ENCODE measurements at places on chromosomes 6 and 20.

DNA sequence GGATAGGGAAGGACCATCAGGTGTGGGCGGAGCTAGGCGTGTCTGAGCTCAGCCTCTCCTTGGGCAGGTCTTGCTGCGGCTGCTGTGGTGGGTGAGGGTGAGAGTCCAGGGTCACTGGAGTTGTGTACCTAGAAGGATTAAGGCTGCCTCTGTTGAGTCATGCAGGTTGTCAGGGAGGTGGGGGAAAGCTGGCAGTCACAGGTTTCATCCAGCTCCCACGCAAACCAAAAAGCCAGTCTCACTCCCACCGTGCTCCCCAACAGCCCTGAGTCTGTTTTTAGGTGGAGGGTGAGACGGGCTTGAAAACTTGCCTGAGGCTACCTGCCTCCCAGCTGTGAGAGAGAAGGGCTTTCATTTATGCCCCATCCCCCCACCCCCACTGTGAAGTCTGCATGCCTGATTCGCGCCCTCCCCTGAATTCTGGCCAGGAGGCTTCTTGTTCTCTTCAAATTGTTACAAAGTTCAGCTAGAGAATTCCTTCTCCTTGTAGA lies 161.5 kb downstream of the MYLK4 start:
- no peak for DNase-seq

DNA sequence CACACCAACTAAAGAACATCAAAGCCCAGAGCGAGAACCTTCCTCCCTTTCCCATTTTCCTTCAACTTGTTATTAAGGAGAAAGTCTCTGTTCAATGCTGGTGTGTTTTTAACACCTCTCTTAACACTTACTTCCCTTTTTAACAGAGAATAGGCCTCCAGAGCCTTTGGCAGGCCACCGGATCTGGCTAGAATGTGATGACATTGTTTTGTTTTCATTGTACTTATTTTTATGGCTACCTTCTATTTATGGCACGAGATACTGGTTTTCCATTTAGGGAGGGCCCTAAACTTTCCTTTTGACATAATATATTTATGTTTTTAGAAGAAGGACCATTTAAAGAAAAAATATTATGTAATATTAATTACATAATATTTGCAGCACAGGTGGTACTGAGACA lies 21.6 kb downstream of the TCF15 start:
- no peak for DNase-seq

GRCh38 chr6:48369100-48369499 lies 258.1 kb upstream of the PTCHD4 start:
- no peak for DNase-seq

DNA sequence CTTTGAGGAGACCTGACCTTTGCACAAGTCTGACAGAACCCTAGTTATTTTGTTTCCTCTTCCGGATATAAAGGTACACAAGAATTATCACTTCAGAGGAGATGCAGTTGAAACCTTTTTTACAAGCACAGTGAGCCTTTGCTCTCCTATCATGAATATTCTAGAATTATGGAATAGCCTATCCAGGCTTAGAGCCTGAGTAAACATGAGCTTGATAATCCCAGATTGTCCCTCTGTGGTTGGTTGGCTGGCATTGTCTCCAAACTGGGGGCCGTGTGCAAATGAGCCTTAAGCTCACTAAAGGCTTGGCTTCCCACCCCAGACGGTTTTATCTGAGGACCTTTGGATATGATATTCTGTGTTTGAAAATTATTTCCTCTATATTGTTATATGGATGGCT lies 32.0 kb downstream of the BTBD3 start:
- DNase-seq = no peak

DNA sequence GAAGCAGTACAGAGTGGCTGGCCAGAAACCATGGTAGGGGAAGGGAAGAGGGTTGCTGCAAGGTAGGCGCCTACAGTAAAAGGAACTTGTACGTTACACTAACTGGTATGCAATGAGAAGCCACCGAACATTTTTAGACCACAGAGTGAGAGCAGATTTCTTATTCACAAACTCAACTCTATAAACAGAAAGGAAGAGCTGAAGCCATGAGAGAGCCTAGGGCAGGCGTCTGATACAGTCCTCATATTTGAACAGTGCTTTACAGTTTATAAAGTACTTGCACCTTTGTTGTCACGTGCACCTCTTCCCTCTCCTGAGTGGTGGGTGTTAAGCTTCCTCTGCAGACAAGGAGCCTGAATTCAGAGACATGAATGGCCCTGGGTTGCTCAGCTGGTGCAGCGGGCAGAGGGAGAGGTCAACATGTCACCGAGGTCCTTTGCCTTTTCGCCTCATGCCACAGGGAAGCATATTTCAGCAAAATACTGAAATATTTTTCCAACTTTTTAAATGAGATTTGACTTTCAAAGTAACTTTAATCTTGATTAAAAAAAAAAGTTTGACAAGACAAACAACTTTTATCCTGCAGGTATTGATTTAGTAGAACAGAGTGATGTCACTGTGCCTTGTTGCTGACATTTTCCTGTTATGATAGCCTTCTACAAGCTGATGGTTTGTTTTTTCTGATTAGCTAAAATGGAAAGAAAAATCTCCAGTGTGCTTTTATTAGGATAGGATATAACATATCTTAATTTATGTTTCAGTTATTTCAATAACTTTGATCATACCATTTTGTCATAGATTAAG lies 23.8 kb downstream of the UST start:
- DNase-seq = no peak

DNA sequence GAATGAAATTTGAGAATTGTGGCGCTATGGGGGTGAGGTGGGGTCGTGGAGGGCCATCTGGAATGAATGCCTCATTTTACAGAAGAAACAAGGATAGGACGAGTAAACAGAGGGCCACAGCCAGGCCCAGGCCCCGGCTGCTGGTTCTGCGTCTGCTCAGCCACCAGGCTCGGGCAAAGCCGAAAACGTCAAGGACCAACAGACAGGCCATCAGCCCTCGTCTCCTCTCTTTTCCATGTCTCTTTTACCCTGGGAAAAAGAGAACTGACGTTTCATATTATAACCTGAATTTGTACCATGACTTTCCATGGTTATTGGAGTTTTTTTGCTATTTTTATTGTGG lies 212.4 kb upstream of the ARID1B start:
- no peak for DNase-seq

- DNase-seq = no peak
Observed at GRCh38 chr20:13024596-13024995, 15.8 kb downstream of the SPTLC3 start.

- no peak for DNase-seq
Observed at GRCh38 chr20:45229264-45230056, 8.3 kb downstream of the SEMG2 start.

DNA sequence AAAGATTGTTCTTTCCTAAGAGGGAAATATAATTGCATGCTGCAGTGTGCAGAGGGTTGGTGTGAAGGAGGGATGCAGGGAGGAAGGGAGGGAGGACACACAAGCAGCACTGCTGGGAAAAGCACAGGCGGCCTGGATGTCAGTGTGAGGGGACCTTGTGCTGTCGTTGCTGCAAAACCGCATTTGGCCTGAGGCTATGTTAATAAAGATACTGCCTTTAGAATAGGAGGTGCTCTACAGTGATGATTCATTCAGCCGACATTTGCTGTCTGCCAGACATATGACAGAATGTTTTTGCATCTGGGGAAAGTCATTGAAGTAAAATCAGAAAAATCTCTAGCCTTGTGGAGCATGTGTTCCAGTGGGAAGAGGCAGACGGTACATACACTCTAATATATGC lies 50.5 kb upstream of the TRIM26 start:
- no peak for DNase-seq

DNA sequence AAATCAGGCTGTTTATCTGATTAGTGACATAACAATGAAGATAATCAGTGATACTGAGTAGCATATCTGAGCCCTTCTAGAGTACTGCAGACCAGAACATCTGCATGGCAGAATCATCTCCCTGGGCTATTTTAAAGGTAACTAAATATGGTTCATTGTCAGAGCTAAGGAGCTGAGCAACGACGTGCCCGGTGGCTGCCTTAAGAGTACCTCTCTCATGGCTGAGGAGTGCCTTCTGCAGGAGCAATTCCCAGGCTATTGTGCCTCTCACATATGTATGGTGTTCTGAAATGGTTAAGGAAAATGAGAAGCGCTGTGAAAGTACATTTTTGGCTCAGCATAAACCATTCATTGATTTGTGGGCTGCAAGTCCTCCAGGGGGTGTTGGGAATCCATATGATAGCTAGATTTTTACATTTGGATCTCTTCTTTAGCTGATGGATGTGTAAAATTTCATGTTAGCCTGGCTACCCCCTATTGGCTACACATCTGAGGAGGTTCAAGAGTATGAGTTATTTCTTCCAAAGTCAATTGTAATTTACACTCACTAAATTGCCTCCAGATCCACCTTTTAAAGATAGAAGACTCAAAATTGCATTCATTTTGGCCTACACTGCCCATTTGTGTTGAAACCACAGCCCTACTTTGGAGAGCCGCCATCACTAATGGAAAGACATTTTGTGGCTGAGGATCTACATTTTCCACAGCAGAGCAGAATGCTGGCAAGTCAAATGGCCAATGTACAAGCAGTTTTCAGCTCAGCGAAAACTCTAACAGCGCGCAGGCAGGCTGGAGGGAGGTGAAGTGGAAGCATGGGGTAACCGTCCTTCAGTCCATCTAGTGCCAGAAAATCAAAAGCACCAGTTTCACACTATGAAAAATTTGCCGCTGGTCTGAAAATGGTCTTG lies 198.0 kb downstream of the SIM1 start:
- no peak for DNase-seq

- no peak for DNase-seq
Observed at GRCh38 chr20:17568045-17568788, 1.7 kb upstream of the DSTN start.

DNA sequence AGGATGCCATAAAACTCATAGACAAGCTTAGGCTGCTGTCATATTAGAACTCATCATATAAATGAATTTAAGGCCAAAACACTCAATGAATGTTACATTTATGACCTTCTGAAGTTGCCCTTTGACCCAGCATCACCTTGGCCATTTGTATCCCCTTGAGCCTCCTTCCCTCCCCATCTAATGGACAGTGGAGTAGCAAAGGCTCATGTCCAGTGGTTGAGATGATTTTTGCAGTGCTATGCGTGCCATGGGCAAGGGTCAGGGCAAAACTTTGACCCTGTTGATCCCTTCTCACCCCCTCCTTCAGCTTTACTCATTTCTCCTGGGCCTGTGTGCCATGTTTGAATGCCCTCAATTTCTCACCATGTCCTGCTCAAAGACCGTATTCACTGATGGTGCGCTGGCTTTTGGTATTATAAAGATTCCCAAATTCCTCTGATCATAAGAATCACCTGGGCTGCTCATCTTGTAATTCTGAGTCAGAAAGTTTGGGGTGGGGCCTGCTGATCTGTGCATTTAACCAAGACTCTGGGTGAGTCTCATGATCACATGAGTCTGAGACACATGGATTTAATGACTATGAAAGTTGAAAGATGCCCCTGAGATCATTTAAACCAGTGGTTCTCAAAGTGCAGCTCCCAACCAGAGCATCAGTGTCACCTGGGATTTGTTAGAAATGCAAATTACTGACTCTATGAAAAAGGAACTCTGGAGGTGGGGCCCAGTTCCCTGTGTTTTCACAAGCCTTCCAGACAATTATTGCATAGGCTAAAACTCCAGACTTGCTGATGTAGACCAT lies 57.5 kb upstream of the IL20RA start:
- DNase-seq = no peak

GRCh38 chr6:154950979-154951344 lies 44.2 kb upstream of the TIAM2 start:
- no peak for DNase-seq

DNA sequence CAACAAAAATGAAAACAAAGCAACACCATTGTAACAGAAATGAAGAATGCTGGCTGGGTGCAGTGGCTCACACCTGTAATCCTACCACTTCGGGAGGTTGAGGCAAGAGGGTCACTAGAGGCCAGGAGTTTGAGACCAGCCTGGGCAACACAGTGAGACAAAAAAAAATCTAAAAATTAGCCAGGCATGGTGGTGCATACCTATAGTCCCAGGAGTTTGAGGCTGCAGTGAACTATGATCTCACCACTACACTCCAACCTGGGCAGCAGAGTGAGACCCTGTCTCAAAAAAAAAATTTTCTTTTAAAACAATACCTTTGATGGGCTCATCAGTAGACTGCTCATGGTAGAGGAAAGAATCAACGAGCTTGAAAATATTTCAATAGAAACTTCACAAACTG lies 18.5 kb downstream of the NINL start:
- no peak for DNase-seq

GRCh38 chr20:39268981-39269461 lies 306.9 kb downstream of the DHX35 start:
- DNase-seq = no peak

- no peak for DNase-seq
Observed at GRCh38 chr6:163745536-163746400, 331.2 kb downstream of the QKI start.

GRCh38 chr6:26351544-26351953 lies 13.4 kb upstream of the BTN3A2 start:
- no peak for DNase-seq

DNA sequence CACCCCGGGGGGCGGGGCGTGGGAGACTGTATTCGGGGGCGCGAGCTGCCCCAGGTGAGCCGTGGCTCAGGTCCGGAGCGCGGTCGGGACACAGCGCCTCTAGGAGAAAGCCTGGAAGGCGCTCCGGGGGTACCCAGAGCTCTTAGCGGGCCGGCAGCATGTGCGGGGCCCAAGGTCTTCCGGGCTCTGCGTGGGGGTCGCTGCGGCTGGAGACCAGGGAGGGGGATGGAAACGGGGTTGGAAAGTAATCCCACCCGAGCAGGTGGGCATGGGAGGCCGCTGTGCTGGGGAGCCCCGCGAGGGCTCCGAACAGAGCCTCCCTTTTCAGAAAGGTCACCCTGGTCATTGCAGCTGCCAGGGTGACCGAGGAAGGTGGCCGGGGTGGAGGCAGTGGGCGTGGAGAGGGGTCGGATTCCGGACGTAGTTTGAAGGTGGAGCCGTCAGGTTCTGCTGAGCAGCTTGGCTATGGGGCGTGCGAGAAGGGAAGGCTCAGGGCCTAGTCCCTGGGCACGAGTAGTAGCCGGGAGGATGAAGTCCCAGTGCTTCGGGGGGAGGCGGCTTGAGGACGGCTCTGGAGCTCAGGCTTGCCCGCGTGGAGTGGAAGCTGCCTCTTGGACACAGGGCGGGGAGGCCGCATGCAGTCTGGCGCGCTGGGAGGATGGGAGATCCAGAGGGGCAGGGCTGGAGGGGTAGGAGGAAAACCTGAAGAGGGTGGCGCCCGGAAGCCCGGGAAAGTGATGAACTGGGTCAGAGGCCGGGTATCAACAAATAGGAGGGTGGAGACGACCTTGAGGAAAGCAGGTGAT lies at the start of gene SIRT5:
Gene SIRT5 (plus strand): TSS at position 31 of the 806 bp plus-strand sequence. CDS start 9,510 bp downstream, outside the sequence.
- DNase-seq = peak; percentile 65

DNA sequence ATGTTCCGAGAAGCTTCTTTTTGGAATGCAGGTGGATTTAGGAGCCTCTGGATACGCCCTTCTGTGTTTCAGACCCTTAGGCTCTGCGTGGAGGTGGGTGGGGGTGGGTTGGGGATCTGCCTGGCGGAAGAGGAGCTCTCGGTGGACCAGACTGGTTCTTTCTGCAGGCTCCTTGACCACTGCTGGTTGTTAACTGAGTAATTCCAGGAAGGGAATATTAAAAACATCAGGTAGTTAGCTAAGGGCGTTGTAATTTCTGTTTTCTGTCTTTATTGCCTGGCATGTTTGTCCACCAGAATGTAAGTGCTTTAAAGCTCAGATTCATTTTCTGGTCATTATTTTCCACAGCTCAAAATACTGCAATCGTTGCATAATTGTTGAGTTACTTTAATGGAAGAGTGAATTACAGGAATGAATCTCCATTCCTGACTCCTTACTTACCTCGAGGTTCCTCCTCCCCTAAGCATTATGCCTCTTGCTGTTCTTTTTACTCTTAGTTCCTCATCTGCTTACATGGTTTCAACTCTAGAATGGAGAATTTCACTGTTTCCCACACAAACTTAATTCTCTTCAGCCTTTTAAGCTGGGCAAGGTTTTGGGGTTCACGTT lies 5.9 kb downstream of the CDYL start:
- DNase-seq = no peak
